ENCODE measurements at places on chromosomes 16 and 17.
A peak's percentile ranks its signal among the peaks of the same experiment; 100 is the strongest.

DNA sequence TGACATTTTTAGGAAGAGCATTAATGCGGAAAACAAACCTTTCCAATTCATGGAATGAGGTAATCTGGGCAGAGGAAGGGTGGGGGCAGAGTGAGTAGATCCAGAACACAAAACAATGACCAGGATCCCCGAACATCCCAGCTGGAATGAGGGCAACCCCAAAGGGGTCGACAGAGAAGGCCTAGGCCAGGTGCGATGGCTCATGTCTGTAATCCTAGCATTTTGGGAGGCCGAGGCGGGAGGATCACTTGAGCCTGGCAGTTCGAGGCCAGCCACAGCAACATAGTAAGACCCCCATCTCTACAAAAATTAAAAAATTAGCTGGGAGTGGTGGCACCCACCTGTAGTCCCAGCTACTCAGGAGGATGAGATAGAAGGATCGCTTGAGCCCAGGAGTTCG is 64.7 kb downstream of the ZFHX3 start:
- no peak for DNase-seq

DNA sequence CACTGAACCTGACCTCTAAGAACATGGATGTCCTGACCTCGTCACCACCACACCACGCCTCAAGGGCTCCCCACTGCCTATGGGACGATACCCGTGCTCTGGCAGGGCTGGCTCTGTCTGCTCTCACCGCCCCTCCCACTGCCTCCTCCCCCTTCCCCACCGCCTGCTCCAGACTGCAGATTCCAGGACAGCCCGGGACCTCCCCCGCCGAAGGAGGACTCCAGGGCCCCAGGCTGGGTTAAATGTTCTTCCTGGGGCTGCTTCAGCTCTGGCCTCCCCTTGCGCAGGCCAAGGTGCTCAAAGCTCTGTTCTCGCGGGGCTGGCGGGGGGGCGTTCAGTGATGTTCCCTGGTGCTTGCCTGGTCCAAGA is 3.1 kb downstream of the NPW start:
- peak; percentile 78 for DNase-seq

DNA sequence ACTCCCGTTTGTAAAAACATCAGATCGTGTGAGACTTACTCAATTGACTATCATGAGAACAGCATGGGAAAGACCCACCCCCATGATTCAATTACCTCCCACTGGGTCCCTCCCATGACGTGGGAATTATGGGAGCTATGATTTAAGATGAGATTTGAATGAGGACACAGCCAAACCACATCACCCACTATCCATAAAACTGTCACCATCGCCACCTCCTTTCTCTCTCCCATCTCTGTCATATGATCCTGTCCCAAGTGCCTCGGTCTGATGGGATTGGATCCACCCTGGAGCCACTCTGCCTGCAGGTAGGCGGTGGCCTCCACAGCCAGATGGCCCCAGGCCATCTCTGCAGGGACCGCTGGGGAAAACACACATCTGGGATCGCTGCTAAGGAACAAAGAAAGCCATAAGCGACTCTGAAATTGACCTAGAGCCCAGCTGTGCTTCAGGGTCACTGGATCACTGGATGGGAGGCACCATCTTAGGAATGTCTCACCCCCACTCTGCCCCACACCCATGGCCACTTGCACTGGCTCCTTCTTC is 61.2 kb downstream of the TMEM186 start:
- DNase-seq = no peak

GRCh38 chr17:76535788-76536510 is 1.6 kb downstream of the CYGB start:
- peak; percentile 15 for DNase-seq

- peak; percentile 94 for DNase-seq
Measured at GRCh38 chr16:4370570-4371356, 885 bp upstream of the VASN start.

DNA sequence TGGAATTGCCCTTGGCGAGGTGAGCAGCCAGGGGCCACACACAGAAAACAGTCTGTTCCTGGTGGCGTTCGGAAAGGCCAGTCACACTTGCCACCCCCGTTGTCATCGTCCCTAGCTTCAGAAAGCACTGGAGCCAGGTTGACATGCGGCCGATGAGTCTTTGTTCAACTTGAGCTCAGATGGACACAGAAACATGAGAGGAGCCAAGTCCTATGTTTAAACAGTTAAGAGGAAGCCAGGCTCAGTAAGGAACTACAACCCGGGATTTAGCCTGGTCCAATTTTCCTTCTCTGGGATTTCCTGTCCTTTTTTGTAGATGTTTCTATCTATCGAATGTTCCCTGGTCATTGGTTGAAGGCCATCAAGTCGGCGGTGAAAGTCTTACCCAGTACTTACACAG is 19.5 kb downstream of the SALL1 start:
- DNase-seq = no peak

DNA sequence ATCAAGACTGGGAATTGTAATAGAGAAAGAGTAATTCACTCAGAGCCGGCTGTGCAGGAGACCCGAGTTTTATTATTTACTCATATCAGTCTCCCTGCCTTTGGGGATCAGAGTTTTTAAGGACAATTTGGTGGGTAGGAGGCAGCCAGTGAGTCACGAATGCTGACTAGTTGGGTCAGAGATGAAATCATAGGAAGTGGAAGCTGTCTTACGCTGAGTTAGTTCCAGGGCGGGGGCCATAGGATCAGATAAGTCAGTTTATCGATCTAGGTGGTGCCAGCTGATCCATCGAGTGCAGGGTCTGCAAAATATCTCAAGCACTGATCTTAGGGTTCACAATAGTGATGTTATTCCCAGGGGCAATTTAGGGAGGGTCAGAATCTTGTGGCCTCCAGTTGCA is 20.2 kb upstream of the GUCY2D start:
- DNase-seq = no peak

- no peak for DNase-seq
Measured at GRCh38 chr17:8976638-8977037, 11.1 kb upstream of the PIK3R5 start.

- DNase-seq = no peak
Measured at GRCh38 chr17:68580236-68580770, 20.9 kb downstream of the FAM20A start.
